Stimulated activated CD4-positive, alpha-beta T cell treated with anti-CD3 and anti-CD28 coated beads, TNF-alpha, amount 100 ng/mL, for 24 hours (primary cell): ENCODE measurements at places on chromosomes 4 and X.

- DNase-seq: no peak
Observed at GRCh38 chrX:17579026-17579425, 158.3 kb upstream of the SCML1 start.

- DNase-seq: no peak
Observed at GRCh38 chr4:185535612-185536410, 504 bp upstream of the PDLIM3 start.

GRCh38 chr4:32172086-32172485 lies 1451.9 kb downstream of the PCDH7 start:
- DNase-seq: no peak

GRCh38 chr4:93788712-93789111 lies 39.8 kb upstream of the ATOH1 start:
- DNase-seq: no peak

DNA sequence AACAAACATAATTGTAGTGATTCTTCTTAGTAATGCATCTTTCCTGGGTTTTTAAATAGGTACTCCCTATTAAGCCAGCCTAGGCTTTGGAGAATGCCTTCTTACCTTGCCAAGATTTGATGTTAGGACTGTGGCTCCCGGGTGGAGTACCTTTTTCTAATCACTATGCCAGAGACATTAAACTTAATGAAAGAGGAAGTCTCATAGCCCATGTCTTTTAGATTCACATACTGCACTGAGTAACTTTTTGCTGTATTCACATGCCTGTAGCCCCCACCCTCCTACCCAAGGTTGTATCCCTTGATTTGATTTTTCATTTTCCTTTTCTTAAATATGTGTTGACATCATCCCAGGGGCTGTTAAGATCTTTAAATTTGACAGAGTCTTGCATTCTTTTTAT lies 104.2 kb upstream of the TLR2 start:
- no peak for DNase-seq

- DNase-seq: peak; percentile 41
Observed at GRCh38 chrX:10110984-10111363, 45.8 kb upstream of the CLCN4 start.

- no peak for DNase-seq
Observed at GRCh38 chrX:9860826-9861225, 74.6 kb downstream of the SHROOM2 start.

- no peak for DNase-seq
Observed at GRCh38 chrX:124209792-124210576, 122.5 kb upstream of the TEX13D start.

GRCh38 chrX:38861489-38861888 lies 60.2 kb downstream of the MID1IP1 start:
- DNase-seq: no peak

DNA sequence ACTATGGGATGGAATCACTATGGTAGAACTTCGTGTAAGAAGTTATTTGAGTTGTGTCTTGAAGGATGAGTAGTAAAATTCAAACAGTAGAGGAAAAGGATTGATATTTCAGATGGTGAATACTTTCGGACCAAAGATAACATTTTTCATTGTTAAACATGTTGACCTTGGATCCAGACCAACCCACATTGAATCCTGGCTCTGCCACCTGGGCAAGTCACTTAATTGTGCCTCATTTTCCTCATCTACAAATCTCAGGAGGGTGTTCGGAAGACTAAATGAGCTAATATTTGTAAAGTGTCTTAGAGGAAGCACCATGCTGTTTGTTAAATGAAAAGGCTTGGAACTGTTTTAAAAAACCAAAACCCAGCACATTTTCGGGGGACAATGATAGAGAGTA lies 1.4 kb upstream of the AIFM1 start:
- DNase-seq: no peak

GRCh38 chr4:159173886-159174285 lies 71.0 kb downstream of the RAPGEF2 start:
- DNase-seq: no peak

DNA sequence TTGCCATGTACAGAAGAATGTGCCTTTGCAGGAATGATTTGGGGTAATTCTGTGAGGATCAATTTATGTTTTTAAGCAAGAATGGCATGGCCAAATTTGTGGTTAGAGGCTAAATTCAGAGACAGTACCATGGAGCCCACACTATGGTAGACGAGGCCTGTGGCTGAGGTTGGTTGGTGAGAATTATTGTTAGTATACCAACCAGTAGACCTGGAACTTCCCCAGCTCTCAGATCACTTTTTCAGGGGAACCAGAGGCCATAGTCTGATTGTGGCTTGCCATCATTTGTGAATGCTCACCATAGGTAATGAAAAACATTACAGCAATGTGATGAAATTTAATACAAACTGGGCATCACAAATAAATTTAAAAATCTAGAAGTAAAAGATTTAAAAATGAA lies 56.3 kb downstream of the SHISA3 start:
- DNase-seq: no peak

GRCh38 chr4:4729206-4729605 lies 130.3 kb upstream of the MSX1 start:
- DNase-seq: no peak
